ENCODE measurements at places on chromosomes 1 and 21.

DNA sequence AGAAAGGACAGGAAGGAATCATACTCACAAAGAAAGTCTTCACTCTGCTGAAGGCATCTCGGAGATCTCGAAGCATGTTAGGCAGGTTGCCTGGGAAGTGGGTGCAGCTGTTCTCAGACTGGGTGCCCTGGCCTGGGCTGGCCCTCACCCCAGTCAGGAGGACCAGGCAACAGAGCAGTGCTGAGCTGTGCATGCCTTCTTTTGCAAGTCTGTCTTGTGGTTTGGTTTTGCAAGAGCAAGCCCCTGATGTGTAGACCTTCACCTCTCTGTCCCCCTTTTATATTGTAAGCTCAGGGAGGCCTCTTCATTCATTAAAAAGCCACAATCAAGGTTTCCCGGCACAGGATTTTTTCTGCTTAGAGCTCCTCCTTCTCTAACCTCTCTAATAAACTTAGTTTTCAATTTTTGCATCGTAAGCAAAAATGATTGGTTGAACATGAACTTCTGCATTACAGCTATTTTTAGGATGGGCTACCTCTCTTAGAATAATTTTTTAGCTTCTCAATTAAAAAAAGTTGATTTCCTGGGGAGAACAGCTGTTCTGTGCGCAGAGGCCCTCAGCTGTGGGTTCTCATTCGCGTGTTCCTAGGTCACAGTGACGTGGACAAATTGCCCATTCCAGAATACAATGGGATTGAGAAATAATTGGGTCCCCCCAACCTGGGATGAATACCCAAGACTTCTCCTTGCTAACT is at the start of gene IL10:
IL10 (minus strand) TSS at position 252 of the 695 bp plus-strand sequence; CDS start at position 193, 59 bp downstream.
- DNase-seq: no peak

GRCh38 chr1:14946684-14947238 is 206.8 kb upstream of the TMEM51 start:
- no peak for DNase-seq

DNA sequence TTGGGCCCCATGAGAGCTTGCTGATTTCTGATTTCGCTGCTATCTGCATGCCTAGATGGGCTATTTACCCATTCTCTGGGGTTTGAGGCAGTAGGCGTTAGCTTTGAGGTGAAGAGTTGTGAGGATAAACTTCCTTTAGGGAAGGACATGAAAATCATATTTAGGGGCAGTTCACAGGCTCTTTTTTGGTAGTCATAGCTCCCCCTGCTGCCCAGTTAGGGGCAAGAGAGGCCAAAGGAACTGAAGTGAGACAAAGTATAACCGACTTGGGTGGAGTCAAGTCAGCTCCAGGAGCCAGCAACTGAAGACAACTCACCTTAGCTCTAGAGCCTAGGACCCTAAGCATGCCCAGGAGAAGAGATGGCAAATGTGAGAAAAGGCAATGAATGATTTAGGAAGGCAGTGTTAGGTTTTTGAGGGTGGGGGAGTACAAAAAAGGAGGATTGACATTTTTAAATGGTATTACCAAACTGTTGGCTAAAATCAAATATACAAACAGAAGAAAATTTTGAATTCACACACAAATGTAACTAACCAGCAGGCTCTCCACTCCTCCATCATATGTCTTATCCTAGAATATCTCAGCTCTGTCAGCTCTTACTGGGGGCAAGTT is 625.2 kb downstream of the LMO4 start:
- DNase-seq: peak; percentile 59

DNA sequence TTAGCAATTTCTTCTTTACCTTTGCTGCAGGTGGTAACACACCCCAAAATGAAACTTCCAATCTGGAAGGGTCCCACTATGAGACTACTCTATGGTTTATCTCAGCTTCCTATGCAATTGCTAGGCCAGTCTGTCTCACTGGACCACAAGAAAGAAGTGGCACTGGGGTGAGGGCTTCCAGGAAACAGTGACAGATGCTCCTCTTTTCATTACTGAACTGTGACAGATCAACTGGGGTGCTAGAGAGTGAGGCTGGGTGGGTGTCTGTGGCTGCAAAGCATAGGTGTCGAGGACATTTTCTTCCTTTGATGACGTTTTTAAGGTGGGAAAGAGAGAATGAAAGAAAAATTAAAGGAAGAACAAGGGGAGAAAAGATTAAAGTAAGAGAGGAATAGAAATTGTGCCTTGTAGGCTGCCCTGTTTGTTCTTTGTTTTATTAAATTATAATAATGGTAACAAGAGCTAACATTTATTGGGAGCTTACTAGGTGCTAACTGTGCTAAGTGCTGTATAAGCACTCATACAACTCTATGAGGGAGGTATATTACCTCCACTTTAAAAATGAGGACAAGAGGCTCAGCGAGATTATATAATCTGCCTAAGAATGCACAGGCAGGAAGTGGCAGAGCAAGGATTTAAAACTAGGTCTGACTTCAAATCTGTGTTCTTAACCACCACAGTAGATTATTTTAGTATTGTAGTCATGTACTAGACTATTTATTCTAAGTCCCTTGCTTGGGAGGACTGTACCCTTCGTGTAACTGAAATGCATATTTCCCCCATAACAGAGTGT is 27.8 kb upstream of the DMRTA2 start:
- no peak for DNase-seq

DNA sequence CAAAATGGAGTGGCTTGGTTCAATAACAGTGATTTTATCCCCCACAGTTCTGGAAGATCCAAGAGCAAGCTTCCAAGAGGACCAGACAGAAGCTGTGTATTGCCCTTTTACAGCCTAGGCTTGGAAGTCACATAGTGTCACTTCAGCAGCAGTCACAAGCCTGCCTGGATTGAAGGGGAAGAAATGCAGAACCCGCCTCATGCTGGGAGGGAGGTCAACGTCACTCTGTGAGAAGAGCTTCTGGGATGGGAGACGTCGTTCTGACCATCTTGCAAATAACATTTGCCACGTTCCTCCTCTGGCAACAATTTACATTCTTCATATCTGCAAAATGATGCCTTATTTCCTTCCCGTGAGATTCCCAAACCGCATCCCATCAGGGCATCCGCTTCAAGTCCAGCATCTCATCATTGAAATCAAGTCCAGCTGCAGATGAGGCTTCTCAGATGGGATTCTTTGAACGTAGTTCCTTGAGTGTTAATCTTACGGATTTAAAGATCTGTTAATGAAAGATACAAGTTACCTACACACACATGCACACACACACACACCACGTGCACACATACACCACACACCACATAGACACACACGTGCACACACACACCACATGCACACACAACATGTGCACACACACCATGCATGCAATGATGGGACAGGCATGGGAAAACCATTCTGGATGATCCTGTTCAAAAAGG is 23.9 kb upstream of the KIF1B start:
- no peak for DNase-seq

- DNase-seq: peak; percentile 67
Observed at GRCh38 chr21:44012474-44013379, 618 bp downstream of the TRAPPC10 start.

DNA sequence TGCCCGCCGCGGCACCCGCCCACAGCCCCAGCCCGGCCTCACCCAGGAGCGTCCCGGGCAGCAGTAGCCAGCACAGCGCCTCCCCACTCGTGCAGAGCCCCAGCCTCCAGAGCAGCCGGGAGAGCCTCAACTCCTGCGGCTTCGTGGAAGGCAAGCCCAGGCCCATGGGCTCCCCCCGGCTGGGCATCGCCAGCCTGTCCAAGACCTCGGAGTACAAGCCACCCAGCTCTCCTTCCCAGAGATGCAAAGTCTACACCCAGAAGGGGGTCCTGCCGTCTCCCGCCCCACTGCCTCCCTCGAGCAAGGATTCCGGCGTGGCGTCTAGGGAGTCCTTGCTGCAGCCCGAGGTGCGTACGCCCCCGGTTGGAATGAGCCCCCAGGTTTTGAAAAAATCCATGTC is 531.2 kb downstream of the KIF26B start:
- no peak for DNase-seq

GRCh38 chr1:163444665-163445064 is 122.9 kb downstream of the NUF2 start:
- no peak for DNase-seq

- peak; percentile 78 for DNase-seq
Observed at GRCh38 chr1:109821221-109821669, 57.5 kb upstream of the EPS8L3 start.

DNA sequence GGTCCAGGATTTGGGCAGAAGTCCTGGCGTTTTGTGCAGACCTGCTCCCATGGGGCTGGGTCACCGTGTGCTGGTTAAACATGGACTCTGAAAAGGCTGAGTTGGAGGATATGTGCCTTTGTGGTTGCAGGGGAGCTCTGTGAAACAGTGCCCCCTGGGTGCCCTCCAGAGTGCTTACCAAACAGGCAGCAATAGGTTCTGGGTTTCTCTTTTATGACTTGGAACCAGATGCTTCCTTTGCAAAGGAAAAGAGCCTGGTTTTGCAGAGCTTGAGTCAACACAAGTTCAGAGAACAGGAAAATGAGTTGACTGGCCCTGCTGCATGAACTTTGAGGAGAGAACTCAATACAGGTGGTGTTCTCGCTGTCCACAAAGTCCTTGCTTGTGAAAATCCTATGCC is 288.9 kb downstream of the TM2D1 start:
- no peak for DNase-seq

DNA sequence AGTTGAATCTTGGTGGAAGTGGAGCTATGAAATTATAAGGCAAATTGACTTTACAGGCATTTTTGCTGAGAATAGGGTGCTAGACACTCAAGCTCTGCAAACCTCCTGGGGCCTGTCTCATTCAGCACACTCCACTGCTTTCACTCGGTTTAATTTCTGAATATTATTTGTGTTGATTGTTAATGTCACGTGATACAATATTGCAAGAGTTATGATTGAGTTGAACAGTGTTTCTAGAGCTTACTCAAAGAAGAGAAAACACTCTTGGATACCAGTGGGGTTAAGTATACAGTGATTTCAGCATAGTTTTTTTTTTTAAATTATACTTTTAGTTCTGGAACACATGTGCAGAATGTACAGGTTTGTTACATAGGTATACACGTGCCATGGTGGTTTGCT is 49.7 kb downstream of the C21orf91 start:
- DNase-seq: no peak

DNA sequence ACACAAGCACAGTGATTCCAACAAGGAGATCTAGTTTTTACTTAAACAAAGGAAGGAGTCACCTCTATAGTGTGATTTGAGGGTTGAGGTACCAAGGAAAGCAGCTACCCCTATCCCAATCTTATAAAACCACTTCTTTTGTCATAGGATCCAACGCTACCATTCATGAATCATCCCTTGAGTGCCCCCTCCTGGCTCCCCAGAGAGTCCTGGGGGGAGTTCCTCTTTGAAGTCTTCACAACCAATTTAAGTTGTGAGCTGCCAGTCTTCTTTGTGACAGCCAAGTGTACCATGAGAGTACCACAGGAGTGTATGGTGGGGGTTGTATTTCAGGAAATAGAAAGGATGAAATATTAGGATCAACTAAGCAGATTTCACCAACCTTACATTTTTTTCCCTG is 39.1 kb upstream of the NHLH2 start:
- no peak for DNase-seq

DNA sequence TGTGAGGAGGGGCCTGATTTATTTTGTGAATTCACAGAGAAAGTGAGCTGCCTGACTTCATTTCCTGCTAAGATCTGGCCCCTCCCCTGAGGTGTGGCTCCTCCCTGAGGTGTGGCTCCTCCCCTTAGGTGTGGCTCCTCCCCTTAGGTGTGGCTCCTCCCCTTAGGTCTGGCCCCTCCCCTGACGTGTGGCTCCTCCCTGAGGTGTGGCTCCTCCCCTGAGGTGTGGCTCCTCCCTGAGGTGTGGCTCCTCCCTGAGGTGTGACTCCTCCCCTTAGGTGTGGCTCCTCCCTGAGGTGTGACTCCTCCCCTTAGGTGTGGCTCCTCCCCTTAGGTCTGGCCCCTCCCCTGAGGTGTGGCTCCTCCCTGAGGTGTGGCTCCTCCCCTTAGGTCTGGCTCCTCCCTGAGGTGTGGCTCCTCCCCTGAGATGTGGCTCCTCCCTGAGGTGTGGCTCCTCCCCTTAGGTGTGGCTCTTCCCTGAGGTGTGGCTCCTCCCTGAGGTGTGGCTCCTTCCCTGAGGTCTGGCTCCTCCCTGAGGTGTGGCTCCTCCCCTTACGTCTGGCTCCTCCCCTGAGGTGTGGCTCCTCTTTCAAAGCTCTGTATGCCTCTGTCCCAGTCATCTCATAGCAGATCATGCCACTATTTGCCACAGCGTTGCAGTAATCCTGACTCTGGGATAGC is 26.9 kb upstream of the LRRC3 start:
- no peak for DNase-seq

DNA sequence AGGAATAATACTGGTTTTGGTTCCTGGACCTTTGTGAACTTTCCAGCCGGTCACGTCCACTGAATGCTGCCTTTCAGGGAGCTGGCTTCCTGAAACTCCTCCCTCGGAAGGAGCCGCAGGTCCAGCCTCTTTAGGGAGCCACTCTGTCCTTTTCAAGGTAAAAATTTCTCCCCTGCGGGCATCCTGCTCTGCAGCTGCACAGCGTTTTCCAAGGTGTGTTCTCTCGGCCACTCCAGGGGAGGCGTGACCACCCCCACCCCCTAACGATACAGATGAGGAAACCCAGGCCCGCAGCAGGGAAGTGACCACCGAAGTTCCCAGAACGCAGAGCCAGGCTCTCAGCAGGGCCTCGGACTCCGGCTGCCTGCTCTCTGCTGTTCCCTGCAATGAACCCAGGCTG is 21.5 kb downstream of the PADI2 start:
- DNase-seq: no peak

- no peak for DNase-seq
Observed at GRCh38 chr21:36765229-36765628, 66.3 kb downstream of the SIM2 start.

DNA sequence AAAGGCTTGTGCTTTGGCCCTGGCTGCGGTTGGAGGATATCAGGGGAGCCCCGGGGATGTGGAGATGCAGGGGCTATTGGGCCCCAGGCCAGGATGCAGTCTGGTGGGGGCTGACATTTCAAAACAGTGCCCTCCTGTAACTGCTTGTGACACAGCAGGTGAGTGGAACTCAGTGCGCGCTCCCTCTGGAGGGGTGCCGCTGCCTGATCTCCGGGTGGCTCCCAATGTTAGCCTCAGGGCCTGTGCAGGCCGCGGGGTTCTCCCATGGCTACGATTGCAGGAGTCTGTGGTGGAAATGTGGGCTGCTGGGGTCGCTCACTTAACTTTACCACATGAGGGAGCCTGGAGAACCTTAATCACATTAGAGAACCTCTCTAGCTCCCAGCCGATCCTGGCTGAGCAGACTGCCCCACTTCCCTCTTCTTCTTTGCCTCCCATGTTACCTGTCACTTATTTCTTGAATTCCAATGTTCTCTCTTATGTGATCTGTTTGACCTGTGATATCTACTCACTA is 163.2 kb downstream of the FMN2 start:
- no peak for DNase-seq

GRCh38 chr1:153001382-153001781 is at the start of gene SPRR3:
Gene SPRR3 (plus strand): TSS chr1:153001749. CDS start chr1:153003021, 1,272 bp downstream.
- no peak for DNase-seq

GRCh38 chr1:47249755-47250154 is 17.7 kb upstream of the TAL1 start:
- no peak for DNase-seq

DNA sequence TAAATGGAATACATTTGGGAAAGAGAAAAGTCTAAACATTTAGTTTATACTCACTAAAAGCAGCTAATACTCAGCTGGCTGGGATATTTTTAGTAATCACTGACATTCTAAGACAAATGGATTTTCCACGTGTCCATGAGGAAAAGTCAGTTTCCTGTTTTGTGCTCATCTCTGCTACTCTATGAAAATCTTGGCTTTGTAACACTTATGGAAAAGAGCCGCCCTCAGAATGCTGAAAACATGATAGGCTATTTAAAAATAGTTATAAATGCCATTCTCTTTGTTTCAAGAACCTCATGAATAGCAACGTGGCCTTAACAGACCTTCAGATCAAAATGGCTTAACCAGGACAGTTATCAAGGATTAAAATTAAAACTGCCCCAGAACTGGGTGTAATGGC is 29.9 kb downstream of the MRAP start:
- no peak for DNase-seq

GRCh38 chr21:46151989-46152926 is 3.1 kb downstream of the FTCD start:
- peak; percentile 46 for DNase-seq
